ENCODE measurements at places on chromosomes 5 and 9.

- no peak for DNase-seq
Measured at GRCh38 chr5:55523293-55523692, 11.5 kb downstream of the PLPP1 start.

GRCh38 chr5:163506095-163506457 is 657 bp downstream of the MAT2B start:
- no peak for DNase-seq

DNA sequence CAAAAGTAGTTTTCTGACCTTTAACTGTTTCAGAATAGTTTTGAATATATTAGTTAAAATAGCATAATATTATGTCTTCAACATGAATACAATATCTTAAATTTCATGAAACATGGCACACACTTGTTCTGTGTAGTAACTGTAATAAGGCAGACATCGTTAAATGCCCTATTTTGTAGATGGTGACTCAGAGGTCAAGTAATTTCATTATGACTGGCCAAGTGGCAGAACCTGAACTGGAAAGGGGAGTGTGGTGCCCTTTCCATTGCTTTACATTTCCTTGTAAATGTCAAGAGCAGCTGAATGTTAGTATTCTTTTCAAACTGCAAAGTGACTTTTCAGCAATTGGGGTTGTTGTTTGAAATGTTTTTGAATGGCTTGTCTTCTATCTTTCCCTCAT is 201.2 kb upstream of the CDKN2B start:
- no peak for DNase-seq

GRCh38 chr9:109118808-109119438 is 824 bp downstream of the TMEM245 start:
- peak; percentile 17 for DNase-seq

- no peak for DNase-seq
Measured at GRCh38 chr9:98783518-98784226, 12.7 kb downstream of the ANKS6 start.

DNA sequence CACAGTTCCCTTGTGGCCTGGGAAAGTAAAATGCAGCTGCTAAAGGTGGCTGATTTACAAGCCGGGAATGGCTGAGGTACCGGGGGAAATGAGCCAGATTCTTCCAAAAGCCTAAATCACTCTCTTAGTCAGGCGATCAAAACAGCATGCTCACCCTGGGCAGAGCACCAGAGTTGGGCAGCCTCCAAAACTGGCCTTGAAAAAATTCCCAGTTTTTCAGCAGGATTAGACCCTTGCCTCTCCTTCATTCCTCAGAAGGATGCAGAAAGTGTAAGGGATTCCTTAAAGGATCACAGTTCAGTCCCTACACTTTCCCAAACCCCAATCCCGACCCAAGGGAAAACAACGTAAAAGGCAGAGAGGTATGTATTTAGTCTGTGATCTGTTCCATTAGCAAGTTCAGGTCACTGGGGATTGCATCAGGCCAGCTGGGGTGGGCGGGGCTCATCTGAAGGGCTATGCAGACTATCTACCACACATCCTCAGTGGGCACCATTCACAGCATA is 16.9 kb downstream of the TMEM174 start:
- DNase-seq, result no peak

DNA sequence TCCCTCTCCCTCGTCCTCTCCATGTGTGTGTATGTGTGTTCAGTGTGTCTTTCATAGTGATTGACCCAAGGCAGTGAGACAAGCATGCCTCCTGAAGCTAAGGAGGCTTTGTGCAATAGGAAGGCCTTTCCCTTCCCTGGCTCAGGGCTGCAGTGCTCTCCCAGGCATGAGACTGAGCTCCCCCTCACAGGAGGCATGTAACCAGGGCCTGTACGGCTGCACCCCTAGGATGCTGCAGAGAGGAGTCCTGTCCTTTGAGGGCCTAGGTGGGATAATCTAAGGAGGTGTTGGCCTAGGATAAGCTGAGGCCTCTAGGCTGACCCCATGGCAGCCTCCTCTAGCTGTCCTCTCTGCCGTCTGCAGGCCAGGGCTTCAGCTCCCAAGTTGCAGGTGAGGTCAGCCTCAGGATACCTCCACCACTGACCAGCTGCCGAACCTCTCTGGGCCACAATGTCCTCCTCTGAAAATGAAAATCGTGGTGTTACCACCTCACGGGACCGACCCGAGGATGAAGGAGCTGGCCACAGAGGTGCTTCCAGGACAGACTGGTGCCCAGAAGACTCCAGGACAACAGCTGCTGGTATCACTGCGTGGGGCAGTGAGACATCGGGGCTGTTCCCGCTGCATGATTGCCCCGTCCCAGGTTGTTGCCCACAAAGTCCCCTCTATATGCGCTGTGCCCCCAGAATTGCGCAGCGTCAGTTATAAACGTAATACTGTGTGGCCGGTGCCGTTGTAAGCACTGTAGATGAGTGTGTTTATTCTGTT is 129.6 kb downstream of the BARX1 start:
- no peak for DNase-seq

- DNase-seq, result peak; percentile 67
Measured at GRCh38 chr5:122500245-122501088, 188.4 kb downstream of the SNCAIP start.

DNA sequence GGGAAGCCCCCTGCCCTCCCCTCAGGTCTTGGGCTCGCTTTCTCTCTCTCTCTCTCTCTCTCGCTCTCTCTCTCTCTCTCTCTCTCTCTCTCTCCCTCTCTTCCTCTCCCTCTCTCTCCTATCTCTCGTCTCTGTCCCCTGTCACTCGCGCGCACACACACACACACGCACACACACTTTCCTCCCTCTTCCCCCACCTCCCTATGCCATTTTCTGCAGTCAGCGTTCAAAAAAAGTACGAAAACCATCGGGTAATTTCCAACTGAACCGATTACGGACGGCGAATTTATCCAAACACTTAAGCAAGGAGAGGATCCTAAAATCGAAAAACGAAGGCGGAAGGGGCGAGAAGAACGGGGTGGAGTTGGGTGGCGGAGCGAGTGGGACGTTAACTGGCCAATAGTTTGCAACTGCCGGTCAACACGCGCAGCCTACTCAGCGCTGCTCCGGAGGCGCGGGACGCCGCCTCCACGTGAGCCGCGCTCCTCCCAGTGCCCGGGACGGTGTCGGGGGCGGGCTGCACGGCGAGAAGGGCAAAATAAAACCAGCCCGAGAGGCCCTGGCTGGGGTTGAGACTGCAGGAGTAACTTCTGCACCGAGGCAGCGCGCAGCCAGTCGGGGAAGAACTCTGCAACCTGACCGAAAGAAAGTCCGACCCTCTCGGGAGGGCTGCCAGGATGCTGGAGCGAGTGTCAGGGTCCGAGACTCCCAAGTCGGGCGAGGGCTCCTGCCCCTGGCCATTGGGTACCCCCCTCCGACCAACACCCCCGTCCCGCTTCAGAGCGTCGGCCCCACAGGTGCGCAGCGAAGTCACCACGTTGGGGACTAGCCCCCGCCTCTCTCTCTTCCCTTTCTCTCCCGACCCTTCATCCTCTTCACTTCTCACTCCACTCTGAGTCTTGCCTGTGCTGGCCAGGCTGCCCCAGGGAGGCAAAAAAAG is 24.9 kb upstream of the ELAVL2 start:
- DNase-seq, result peak; percentile 13

GRCh38 chr5:65611524-65611923 is 12.6 kb downstream of the TRIM23 start:
- DNase-seq, result no peak

GRCh38 chr9:135152614-135153334 is 65.3 kb downstream of the OLFM1 start:
- DNase-seq, result peak; percentile 19

GRCh38 chr9:93246111-93246510 is 62.2 kb downstream of the WNK2 start:
- DNase-seq, result no peak

DNA sequence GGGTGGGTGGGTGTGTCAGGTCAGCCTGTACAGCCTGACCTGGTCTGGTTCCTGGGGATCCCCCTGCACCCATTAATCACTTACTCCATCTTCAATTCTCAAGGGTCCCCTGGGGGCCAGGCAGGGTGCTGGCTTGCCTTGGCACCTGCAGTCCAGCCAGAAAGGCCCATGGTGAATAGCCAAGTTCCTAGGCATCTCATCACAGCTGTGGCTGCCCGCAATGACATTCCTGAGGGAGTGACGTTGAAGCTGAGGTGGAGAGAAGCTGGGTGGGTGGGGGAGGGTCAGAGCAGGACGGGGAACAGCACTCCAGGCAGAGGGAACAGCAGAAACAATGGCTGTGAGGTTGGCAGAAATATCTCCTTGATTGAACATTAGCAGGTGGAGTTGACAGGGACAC is 10.6 kb downstream of the HMCN2 start:
- DNase-seq, result peak; percentile 66

GRCh38 chr5:112532654-112533360 is 113.7 kb upstream of the EPB41L4A start:
- no peak for DNase-seq

Measured in HT1080 (cell line).